ENCODE measurements at places on chromosomes 3 and 15.

- no peak for DNase-seq
These were observed 10.4 kb downstream of the COPG1 start for GRCh38 chr3:129259612-129260477.

DNA sequence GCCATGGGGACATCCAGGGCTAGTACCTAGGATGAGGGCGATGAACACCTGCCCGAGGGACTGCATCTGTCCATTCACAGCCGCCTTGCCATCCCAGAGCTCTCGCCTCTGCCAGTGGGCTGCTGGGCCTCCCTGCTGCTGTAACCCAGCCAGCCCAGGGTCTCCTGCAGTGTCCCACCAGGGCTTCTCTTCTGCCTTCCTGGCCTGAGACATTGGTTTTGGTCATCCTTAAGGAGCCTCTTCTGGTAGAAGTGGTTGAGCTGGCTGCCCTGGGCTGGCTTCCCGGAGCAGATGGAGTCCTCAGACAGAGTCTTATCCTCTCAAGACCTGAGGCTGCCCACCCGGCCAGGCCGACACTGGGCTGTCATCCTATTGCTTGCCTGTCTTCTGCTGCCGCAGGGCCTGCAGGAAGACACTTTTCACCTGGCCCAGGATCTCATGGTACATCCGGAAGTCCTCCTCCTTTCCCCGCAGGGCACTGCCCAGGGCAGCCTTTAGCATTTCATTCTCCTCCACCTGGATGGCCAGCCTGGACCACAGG is 6.1 kb upstream of the HHATL start:
- DNase-seq, result no peak

GRCh38 chr15:78069052-78069414 is 8.5 kb downstream of the TBC1D2B start:
- DNase-seq, result no peak

GRCh38 chr3:184371570-184372018 is 6.4 kb downstream of the THPO start:
- DNase-seq, result peak; percentile 89

DNA sequence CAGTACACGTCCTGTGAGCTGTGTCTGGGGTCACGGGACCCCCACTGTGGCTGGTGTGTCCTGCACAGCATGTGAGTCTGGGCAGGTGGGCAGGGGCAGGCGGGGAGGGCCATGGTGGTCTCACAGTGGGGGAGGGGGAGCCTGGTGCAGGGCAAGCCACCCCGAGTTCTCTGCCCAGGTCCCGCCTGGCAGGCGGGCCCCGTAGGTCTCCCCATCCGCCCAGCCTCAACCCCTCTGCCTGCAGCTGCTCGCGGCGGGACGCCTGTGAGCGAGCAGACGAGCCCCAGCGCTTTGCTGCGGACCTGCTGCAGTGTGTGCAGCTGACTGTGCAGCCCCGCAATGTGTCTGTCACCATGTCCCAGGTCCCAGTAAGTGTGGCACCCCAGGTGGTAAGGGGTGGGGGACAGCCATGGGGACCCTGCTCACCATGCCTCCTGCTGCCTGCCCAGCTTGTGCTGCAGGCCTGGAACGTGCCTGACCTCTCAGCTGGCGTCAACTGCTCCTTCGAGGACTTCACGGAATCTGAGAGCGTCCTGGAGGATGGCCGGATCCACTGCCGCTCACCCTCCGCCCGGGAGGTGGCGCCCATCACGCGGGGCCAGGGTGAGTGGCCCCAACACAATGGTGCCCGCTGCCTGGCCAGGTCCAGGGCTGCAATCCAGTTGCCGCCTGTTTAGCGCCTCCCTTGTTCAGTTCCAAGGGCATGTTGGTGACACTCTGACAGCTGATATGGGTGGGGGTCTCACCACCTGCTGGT is 21.9 kb downstream of the PLXNA1 start:
- DNase-seq, result no peak

DNA sequence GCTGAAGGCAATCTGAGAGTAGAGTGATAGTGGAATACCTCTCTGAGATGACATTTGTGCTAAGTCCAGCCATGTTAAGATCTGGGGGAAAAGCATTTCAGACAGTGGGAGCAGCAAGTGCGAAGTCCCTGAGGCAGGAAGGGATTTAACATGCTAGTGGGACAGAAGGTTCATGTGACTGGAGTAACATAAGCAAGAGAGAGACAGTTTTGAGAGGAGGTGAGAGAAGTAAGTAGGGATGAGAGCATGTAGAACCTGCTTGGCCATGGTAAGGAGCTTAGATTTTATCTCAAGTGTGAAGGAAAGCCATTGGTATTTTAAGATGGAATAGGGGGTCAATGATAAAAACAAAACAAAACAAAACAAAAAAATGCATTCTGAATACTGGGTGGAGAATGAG is 358.6 kb upstream of the KCNH8 start:
- no peak for DNase-seq

DNA sequence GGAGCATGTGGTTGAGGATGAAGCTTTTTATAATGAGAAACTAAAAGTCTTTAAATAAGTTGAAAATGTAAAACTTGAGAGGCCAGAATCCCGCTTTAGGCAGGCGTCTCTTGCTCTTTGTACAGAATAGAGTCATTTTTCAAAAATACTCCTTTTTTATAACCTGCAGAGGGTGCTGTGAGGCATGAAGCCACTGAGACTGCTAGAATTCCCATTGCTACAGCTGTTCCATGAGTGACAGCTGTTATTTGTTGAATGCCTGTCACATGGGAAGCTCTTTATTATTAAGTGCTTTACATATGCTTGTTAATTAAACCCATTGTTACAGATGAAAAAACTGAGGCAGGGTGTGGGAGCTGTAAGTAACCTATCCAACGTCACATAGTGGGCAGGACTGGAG is 18.5 kb downstream of the MINAR1 start:
- DNase-seq, result no peak

DNA sequence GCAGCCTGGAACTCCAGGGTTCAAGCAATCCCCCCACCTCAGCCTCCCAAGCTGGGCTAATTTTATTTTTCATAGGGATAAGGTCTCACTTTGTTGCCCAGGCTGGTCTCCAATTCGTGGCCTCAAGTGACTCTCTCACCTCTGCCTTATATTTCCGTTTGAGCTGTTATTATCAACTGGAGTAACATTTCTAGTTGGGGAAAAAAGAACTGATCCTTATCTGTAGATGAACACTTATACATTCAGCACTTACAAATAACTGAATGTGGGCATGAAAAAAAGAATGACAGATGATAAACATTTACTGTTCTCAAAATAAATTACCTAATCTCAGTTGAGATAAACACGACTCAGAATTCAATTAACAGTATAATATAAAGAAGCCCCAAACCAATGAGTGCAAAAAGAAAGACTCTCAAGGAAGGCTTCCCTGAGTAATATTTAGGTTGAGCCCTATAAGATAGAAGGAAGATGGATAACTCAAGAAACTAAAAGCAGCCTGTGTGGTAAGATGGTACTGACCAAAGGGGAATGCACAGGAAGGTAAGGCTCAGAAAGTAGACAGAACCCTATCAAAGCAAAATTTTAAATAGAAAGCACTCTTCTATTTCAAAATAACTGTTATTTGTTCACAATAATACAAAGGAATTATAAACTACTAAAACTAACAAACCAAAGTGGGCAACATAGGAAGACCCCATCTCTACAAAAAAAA is 11.8 kb downstream of the UBE3A start:
- no peak for DNase-seq

DNA sequence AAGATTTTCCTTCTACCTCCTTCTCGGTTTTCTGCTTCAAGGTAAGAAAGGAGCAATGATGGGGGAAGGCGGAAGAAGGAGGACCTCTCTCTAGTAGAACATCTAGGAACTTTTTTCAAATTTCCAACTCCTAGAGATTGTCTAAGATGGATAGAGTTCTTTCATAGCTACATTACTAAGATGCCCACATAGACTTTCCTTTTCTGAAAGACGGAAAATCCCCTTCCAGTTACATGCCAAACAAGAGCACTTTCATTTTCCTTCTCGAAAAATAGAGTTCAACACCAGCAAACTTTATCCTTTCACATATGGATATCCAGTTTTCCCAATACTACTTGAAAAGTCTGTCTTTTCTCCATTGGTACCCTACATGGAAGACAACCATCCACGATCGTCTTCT is 692 bp downstream of the HTR3E start:
- no peak for DNase-seq

GRCh38 chr3:108295421-108296175 is 750 bp upstream of the HHLA2 start:
- no peak for DNase-seq

- DNase-seq, result peak; percentile 34
These were observed 935.2 kb downstream of the TBL1XR1 start for GRCh38 chr3:176262071-176262470.

DNA sequence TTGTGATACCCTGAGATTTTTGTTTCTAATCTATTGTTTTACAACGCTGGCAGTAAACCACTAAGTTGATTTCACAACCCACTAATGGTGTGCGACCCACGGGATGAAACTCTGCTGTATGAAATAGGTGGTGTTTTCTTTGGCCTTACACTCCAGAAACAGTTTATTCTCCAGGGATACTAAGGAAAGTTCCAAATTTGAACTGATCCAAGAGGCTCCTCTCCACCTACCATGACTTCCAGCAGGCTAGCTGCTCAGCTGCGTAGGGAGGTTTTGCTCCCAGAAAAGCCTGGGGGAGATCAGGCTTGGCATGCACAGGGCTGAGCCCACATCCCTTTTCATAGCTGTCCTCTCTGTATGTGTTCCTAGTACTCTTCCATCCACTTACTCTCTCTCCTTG is 71.5 kb downstream of the FAM174B start:
- DNase-seq, result no peak

- no peak for DNase-seq
These were observed 237.8 kb upstream of the PEX5L start for GRCh38 chr3:180274536-180274935.

- no peak for DNase-seq
These were observed 9.0 kb downstream of the TMEM43 start for GRCh38 chr3:14133876-14134275.

- DNase-seq, result no peak
These were observed 166.2 kb downstream of the ADAMTS17 start for GRCh38 chr15:100175406-100176114.

DNA sequence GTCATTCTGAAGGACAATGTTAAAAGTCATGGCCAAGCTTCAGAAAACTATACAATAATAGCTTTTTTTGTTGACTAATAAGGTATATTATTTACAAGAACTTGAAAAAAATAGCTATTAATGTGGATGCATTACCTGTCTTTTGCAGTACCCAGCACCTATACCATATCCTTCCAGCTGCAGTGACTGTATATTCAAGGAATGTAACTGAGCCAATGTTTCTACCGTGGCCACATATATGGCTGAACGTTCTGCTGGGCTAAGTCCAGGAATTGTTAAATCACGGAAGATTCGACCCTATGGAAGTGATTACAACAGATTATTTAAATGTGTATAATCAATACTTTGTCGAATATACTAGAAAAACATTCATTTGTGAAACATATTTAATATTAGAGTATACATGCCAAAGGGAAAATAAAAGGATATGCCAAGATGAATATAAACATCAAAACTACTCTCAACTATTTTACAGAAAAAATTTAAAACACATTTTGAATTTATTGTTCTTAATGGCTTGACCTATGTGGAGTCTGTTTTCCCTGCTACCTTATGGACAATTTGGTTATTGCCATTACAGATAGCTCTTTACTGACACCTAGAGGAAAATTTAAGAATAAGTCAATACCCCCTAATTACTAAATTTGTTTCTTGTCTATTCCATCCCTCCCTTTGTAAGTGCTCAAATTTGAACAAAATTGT is 17.6 kb downstream of the ACAD11 start:
- peak; percentile 67 for DNase-seq

- no peak for DNase-seq
These were observed 44.2 kb upstream of the PLXNA1 start for GRCh38 chr3:126938520-126939337.

GRCh38 chr3:111277226-111277625 is 205.6 kb downstream of the NECTIN3 start:
- DNase-seq, result no peak

DNA sequence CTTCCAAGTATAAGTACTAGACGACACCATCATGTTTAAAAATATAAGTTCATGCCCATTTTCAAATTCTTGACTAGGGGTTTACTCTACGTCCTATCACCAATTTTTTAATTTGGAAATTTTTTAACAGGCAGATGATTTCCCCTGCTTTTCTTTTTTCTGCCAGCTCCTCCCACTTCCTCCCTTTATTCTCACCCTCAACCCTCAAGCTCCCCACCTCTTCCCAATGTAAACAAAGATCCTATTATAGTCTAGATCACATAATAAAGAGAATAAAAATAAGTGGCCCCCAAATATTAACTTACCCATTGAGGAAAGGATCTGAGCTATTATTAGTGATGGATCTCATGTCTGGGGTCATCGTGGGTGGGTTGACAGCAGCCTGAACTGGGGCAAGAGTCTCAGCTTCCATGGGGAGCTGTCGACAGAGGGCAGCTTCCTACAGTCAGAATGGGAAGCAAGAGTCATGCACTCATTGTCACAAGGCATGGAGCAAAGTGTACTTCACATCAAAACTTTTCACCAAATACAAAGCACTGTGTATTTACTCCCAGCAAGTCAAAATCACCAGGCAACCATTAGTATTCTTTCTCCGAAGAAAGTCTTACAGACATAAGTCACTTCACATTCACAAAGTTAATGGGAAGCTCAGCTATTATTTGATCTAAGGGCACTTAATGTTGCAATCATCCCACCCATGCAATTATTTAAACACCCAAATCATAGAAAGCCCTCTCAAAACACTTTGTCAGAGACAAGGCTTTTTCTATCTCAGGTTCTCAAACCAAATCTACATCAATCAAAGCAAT is 53.2 kb downstream of the TM4SF4 start:
- no peak for DNase-seq

DNA sequence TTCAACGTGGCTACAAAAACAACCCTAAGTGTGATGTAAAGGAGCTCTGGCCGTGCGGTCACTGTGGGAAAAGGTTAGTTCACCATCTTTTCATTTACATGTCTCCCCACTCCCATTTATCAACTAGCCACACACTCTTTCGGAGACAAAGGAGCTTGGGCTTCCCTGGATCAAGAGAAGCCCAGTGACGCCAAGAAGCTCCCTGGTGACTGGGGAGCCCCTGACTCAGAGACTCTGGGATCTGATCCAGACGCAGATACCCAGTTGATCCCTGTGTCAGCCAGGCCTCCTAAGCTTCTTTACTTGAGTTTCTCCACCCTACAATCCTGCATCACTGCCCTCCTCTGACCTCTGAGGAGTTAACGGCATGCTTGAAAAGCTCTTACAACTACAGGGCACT is 43.9 kb downstream of the HEG1 start:
- DNase-seq, result no peak

- peak; percentile 84 for DNase-seq
These were observed 804 bp upstream of the BRPF1 start for GRCh38 chr3:9730657-9731205.

GRCh38 chr3:117920253-117920898 is 1114.3 kb downstream of the IGSF11 start:
- peak; percentile 50 for DNase-seq

All from NCI-H446 (cell line).